ENCODE measurements at places on chromosomes 16 and 17.

GRCh38 chr17:64003526-64004121 is 5.5 kb downstream of the PRR29 start:
- DNase-seq = no peak

DNA sequence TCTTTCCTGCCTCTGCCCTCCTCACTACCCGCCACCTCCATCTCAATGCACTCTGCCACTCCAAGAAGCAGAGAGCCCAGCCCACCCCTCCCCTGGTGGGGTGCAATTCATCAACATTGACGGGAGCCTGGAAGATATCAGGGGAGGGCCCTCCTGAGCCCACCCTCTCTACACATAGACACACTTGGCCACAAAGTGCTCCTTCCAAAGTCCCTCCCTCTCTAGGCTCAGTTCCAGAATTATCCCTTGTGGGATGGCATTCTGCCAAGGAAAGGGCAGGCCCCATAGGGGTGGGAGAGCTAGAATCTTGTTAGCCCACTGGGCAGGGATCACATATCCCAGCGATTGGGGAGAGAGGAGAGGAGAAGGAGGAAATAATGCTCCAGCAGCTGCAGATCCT is 66.2 kb downstream of the TMEM132E start:
- DNase-seq = no peak

DNA sequence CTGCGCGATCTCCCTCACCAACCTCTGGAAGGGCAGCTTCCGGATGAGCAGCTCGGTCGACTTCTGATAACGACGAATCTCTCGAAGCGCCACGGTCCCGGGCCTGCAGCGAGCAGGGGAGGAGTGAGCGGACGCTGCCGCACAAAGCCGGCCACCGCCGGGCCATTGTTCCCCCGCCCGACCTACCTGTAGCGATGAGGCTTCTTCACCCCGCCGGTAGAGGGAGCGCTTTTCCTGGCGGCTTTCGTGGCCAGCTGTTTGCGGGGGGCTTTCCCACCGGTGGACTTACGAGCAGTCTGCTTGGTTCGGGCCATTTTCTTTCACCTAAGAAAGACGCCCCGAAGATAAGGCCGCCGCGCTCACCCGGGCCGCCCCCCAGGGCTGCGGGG is 5.8 kb upstream of the UNK start:
- DNase-seq = no peak

DNA sequence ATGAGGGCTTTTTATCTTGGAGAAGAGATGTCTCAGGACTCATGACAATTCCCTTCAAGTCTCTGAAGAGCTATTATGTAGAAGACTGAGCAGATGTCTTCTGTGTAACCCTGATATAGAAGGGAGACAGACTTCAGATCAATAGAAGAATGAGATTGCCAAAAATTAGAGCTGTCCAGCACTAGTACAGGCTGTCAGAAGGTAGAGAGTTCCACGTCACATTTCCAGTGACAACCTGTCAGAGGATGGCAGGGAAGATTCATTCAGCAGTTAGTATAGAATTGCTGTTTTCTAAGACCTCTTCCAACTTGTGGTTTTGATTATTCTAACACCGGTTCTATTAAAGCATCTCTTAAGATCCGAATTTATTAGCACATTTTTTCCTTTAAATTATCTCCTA is 520.6 kb downstream of the RBFOX1 start:
- DNase-seq = no peak

DNA sequence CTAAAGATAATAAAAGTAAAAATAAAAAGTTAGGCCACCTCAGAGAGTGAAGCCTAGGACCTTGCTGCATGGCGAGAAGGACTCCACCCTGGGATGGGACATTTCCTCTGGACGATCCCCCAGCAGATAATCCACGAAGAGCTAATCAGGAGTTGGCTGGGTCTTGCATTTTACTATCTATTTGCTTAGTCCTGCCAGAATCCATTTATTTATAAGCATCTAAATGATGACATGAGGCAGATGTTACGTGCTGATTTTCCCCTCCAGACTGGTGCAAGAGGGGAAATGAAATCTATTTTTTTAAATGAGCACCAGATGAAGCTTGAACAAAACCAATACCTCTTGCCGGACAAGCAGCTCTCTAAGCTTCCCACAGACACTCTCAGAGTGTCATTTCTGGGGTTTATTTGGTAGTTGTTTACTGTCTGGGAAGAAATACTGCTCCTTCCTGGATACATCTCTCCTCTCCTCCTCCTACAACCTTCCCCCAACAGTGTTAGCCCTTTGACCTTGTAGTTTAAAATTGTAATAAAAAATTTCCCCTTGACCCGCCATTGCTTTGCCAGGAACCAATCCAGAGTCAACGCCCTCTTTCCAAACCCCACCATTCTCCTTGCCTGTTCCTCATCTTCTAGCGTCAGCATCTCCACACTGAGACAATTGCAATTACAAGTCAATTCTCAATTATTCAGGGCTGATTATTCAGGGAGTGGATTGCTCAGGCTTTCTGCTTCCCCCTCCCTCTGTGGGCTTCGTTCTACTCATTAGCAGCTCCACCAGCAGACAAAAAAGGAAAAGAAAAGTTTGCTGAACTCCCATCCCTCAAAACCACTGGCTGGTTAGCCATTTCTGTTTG is 63.0 kb downstream of the GSG1L start:
- no peak for DNase-seq
